ENCODE measurements at places on chromosomes 1 and 21. TPM values are rescaled to one million over a fixed set of nuclear protein-coding genes. Genes with fewer than 3 reads are reported as not detected.

Gene MLLT11
- 2.1 TPM for total RNA-seq

Gene OR2T2
- not detected for total RNA-seq

DNA sequence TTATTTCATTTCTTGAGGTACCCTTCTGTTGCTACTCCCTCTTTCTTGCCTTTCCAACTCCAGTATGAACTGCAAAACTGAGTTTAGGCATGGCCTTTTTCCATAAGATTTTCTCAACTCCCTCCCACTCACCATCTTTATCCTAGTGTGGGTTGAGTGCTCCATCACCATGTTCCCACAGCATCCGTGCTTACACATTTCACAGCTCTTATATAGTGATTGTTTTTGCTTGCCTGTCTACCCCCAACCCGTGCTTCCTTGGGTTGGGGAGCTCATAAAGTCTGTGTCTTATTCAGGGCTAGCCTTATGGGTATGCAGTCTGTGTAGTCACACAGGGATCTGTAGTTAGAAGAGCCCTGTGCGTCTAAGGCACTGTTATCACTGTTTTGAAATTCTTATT is 68.2 kb upstream of the CCDC190 start:
- no peaks in the 10 kb centered on the region for H3K4me1 ChIP-seq
- H3K27me3 ChIP-seq = no peaks in the 10 kb centered on the region
- H3K36me3 ChIP-seq = no peaks in the 10 kb centered on the region
- no peak for DNase-seq
- no peak overlapping the region for H3K27ac ChIP-seq

DNA sequence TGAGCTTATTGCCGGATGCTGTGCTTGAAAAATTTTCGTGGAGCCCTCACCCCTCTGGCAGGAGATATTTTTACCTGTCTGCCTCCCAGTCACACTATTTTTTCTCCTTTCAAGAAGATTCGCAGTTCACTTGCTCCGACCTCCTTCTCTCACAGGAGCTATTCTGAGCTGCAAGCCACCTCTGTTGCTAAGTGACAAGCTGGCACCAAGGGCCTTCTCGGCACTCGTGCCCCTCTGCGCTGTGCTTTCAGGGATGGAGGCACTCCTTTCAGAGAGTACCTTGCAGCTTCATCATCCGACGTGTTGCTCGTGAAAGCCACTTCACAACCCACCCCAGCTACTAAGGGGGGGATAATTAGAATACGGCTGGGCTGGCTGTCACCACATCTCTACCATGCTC is 11.6 kb downstream of the SLC6A17 start:
- no peak for DNase-seq
- H3K4me3 ChIP-seq = no peak overlapping the region
- H3K27me3 ChIP-seq = peaks cover 82% of the 10 kb centered on the region
- H3K4me1 ChIP-seq = peaks cover 9% of the 10 kb centered on the region
- H3K36me3 ChIP-seq = no peaks in the 10 kb centered on the region

GRCh38 chr1:75273110-75273509 is 138.9 kb downstream of the LHX8 start:
- no peaks in the 10 kb centered on the region for H3K27me3 ChIP-seq
- no peak overlapping the region for H3K4me3 ChIP-seq
- no peaks in the 10 kb centered on the region for H3K4me1 ChIP-seq
- DNase-seq = no peak
- no peak overlapping the region for H3K27ac ChIP-seq

GRCh38 chr1:2486041-2486440 is 10.0 kb downstream of the PLCH2 start:
- peaks cover 15% of the 10 kb centered on the region for H3K27me3 ChIP-seq
- no peak for DNase-seq
- H3K4me3 ChIP-seq = no peak overlapping the region
- no peaks in the 10 kb centered on the region for H3K36me3 ChIP-seq

DNA sequence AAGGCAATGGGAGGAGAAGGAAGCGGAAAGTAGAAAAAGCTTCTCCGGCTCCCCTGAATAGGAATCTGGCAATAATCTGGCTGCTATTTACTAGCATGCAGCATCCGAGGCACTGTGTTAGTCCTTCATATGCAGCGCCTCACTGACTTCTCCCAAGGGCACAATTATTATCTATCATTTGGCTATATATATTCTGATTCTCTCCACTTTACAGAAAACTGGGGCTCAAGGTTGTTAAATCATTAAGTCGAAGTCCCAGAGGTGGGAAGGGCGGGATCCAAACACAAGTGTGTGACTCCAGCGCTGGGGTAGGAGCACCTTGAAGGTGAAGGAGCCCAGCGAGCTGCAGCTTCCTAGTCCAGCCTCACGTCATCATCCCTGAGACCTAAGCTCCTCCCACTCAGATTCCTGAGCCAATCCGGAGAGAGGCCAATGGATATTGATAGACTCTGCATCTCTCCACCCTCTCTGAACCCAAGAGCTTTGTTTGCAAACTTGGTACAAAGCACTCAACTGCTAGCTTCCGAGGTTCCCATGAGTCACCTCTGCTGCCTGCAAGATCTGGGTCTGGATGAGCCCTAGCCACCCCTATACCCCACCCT is 16.6 kb upstream of the EYA3 start:
- peak overlapping the region; percentile 63 for H3K4me3 ChIP-seq
- H3K36me3 ChIP-seq = peaks cover 4% of the 10 kb centered on the region
- peak; percentile 70 for DNase-seq
- H3K4me1 ChIP-seq = peaks cover 15% of the 10 kb centered on the region

- H3K27me3 ChIP-seq = no peaks in the 10 kb centered on the region
- H3K27ac ChIP-seq = no peak overlapping the region
- H3K4me3 ChIP-seq = no peak overlapping the region
These were observed 24.9 kb upstream of the ZBTB40 start for GRCh38 chr1:22426781-22427180.

- H3K27me3 ChIP-seq = no peaks in the 10 kb centered on the region
- no peak overlapping the region for H3K4me3 ChIP-seq
- no peak overlapping the region for H3K27ac ChIP-seq
- H3K4me1 ChIP-seq = peaks cover 36% of the 10 kb centered on the region
These were observed 3.3 kb downstream of the METTL13 start for GRCh38 chr1:171784784-171785183.

GRCh38 chr1:63005812-63006211 is 221.9 kb downstream of the ATG4C start:
- H3K4me3 ChIP-seq = no peak overlapping the region
- no peaks in the 10 kb centered on the region for H3K36me3 ChIP-seq
- H3K27ac ChIP-seq = no peak overlapping the region
- H3K4me1 ChIP-seq = no peaks in the 10 kb centered on the region
- H3K27me3 ChIP-seq = peaks cover 50% of the 10 kb centered on the region

- no peak overlapping the region for H3K27ac ChIP-seq
- H3K4me3 ChIP-seq = no peak overlapping the region
- H3K4me1 ChIP-seq = no peaks in the 10 kb centered on the region
- DNase-seq = no peak
- H3K27me3 ChIP-seq = peaks cover 35% of the 10 kb centered on the region
These were observed 17.7 kb downstream of the PLCH2 start for GRCh38 chr1:2493691-2494322.

DNA sequence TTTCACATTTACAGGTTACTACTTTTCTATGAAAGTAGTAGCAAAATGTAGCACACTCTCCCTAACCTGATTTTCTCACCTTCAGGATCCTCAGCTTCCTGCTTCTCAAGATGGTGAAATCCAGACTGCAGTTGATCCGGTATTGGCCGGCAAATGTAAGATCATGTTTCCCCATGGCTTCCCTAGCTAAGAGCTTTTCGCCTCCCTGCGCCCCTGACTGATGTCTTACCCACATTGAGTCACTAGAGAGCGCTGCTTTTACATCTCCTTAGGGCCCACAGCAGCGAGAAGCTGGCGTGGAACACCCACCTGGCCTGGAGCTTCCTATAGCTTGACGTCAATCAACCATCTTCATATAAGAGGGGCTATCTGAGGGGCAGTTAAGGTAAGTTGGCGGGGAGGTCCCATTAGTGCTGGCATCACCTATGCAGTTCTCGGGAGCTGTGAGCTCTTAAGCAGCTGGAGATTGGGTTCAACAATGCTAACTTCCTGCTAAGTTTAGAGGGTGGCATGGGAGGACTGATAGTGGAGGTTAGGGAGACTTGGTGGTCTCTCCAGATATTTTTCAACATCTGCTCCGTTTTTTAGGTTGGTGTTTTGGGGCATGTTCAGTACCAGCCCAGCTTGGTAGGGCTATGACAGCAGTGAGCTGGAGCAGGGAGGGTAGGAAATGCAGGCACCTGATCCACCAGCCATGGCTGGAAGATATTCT is 5.5 kb downstream of the PTPN7 start:
- peaks cover 17% of the 10 kb centered on the region for H3K4me1 ChIP-seq
- peak; percentile 56 for DNase-seq
- peak overlapping the region; percentile 25 for H3K27ac ChIP-seq

- no peak for DNase-seq
- peaks cover 42% of the 10 kb centered on the region for H3K4me1 ChIP-seq
- H3K27ac ChIP-seq = no peak overlapping the region
- H3K4me3 ChIP-seq = no peak overlapping the region
- H3K27me3 ChIP-seq = no peaks in the 10 kb centered on the region
- H3K36me3 ChIP-seq = peaks cover 8% of the 10 kb centered on the region
These were observed 56.8 kb downstream of the NFIA start for GRCh38 chr1:61138921-61139774.
